ENCODE measurements at places on chromosomes 7 and 10. TPM values are rescaled to one million over a fixed set of nuclear protein-coding genes. Genes with fewer than 3 reads are reported as not detected.

The TAS2R5 gene
- total RNA-seq, result 0.22 TPM

The MGAM2 gene
- not detected for total RNA-seq

DNA sequence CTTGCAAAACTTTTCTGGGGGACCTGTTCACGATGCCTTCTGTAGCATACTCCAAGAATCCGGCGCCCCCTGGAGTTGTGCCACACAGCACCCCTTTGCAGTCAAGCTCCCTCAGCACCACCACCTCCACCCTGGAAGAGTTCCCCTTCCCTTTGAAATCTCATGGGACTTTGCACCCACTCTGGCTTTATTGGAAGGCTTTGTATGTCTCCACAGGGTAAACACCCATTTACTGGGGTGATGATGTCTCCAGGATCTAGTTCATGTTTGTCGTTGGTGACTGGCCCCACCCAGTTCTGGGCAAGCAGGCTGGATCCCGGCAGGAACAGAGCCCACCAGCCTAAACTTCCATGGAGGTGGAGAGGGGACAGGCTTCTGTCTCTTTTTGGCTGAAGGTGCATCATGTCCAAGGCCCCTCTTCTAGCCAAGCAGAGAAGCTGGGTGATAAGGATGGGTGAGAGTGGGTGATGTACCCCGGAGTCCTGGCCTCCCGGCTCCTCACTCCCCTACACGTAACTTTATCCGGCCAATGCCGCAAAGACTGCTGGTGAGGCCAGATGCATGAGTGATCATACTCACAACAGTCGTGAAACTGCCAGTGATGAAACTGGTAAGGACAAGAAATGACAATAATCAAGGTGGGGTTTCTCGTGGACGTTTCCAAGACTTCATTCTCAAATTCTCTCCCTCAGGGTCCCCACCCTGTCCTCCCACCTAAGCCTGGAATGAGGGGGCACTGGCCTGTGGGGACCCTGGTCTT is 695 bp upstream of the CLDN4 start:
- DNase-seq, result no peak

- DNase-seq, result no peak
Measured at GRCh38 chr10:88249450-88249849, 333.7 kb downstream of the RNLS start.

DNA sequence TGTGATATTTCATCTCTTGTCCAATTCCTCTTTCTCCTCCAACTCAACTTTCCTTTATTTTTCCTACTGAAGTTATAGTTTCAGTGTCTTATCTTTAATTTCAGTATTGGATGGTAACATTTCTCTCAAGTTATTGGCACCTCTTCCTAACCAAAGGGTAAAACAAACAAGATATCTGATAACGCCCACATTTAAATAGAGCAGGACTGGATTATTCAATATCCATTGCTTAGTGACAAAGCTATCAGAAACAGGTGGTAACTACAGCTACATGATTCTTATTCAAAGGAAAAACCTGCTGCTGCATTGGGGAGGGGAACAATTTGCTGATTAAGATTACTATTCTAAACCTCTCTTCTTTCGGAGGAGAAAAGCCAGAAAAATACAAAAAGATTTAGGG is 87.8 kb downstream of the TAF3 start:
- no peak for DNase-seq

GRCh38 chr10:91389636-91390512 is 20.3 kb upstream of the HECTD2 start:
- peak; percentile 72 for DNase-seq

GRCh38 chr10:112509558-112510291 is 62.7 kb downstream of the VTI1A start:
- DNase-seq, result no peak

DNA sequence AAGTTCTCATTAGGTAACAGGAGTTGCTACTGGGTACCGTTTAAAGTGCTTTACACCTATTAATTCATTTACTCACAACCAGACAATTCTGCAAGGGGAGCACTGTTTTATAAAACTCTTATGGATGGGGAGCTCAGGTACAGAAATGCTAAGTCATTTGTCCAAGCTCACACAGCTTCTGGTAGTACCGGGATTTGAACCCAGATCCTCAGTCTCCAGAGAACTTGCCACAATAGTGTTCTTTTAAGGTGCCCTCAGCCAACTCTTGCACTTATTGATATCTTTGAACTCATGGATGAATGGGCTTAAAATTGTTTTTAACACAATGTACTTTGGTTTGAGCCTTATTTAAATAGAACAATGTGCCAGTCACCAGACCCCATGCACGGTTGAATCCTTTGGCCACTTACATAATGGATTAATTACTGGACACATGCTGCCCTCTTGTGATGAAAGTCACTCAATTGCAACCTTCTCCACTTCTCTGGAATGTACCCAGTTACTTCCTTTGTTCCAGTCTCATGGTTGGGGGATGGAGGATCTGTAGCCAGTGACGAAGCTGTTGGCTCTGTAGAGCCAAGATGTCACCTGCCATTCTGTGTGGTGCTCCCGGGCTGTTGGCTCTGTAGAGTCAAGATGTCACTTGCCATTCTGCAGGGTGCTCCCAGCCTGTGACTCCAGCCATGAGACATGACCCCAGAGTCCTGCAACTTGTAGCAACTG is 65.6 kb downstream of the NOD1 start:
- peak; percentile 90 for DNase-seq

GRCh38 chr7:108596560-108596959 is 26.9 kb downstream of the DNAJB9 start:
- DNase-seq, result no peak

DNA sequence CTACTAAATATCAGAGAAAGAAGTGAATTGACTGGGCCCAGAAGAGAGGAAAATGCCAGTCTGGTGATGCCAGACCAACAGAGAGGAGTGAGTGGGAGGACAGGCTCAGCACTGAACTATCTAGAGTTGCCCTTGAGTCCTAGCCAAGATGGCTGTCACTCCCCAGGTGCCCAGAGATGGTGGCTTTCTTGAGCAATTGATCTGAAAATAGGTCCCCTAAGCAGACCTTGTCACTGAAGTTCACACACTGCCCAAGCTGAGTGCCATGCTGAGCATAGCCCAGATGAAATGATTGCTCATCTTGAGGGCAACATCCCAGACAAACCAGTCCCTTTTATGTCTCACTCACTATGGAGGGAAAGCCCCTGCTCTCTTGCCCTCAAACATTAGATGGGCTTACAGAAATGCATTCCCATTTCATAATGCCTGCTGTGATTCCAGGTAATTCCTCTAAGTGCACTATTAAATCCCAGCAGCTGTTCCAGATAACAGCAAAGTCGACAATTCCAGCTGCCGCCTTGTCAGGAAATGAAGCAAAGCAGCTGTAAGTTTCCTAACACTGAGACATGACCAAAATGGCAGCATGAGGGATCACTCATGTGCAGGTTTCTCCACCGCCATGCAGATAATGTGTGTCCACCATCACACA is 329.4 kb downstream of the KCNMA1 start:
- DNase-seq, result no peak

- no peak for DNase-seq
Measured at GRCh38 chr7:133678137-133678814, 425.4 kb downstream of the EXOC4 start.

- no peak for DNase-seq
Measured at GRCh38 chr7:103063895-103064294, 10.7 kb downstream of the FBXL13 start.

DNA sequence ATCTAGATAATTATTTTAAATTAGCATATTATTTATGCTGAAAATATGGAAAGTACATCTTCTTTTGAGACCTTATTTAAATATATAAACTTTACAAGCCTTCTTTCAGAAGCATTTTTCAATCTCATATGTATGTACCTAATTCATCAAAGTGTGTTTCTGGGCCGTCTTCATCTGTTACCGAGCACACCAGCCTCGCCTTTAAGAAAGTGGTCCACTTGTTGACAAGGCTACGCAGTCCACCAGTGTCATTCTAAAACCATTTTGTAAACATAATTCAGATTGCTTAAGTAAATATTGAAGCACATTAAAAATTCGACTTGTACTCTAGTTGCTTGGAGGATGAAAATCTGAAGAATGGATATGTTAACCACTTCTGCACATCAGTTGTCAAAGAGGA is 116.3 kb downstream of the SEMA3C start:
- DNase-seq, result no peak

Measured in lung microvascular endothelial cell (primary cell).